ENCODE measurements at places on chromosomes 11 and 22.
A peak's percentile ranks its signal among the peaks of the same experiment; 100 is the strongest.

DNA sequence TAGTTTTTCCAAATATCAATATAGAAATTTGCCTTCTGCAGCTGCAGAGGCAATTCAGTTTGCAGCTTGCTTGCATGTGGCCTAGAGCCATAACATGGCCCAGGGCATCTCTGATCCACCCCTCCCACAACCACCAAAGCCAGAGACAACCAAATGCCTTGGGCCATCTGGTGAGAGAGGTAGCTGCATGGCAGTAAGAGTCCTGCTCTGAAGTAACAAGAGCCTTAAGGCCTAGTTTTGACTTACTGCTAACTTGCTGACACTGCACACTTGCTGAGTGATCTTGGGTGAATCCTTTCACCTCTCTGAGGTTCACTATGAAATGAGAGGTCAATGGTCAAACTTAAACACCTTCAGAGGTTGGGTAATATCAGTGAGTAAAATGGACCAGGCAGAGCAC, 4.9 kb upstream of the SPECC1L start:
- no peak for DNase-seq

DNA sequence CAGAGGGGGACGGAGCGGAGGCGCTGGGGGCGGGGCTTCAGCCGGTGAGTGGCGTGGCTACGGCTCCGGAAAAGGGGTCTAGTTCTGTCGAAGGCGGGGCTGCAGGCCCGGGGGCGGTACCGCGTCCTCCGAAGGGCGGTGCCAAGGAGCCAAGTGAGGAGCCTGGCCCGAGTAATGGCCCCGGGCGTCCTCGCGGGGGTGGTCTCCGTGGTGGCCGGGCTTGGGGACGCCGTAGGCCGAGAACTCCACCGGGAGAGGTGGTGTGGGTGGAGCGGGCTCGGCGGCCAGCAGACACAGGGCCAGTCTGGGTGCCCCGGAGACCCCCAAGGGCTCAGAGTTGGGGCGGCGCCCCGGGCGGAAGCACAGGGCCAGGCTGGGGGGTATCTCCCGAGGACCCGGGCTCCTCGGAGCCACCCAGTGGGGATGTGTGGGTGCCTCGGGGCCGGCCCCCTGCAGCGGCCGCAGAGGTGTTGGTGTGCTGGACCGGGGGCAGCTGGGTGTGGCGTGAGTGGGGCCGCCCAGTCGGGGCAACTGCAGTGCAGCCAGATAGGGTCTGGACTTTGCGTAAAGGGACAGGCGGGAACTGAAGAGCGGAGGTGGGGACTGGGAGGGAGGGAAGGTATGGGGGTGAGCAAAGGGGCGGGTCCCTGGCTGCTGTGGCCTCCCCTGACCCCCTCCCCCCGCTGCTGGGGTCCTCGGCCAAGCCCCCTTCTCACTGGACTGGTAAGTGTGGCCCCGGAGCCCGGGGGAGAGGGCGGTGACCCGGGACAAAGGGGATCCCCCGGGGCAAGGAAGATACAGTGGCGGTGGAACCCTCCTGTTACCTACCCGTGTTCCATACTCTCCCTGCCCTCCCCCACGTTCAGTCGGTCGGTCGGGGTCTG, 838 bp downstream of the FKBP2 start:
- peak; percentile 61 for DNase-seq

DNA sequence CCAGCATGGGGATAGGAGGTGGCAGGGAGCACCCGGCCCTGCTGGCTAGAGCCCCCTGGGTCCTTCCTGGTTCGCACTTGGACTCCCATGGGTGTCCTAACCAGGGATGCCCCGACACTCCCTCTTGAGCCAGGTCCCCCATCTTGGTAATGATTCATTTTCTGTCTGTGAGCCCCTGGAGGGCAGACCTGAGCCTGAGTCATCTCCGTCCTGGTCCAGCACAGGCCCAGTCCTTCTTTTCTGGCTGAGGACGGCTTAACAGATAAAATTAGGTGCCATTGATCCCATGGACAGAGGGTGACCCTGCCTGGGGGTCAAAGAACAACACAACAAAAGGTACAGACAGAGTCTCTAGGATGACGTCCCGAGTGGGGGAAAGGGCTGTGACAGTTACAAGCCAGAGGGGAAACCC, 3.5 kb downstream of the RHOD start:
- peak; percentile 51 for DNase-seq

GRCh38 chr11:84564180-84564866, 1062.8 kb downstream of the DLG2 start:
- peak; percentile 62 for DNase-seq

GRCh38 chr22:19005905-19006304, 69.8 kb upstream of the PRODH start:
- no peak for DNase-seq

GRCh38 chr11:35148163-35148837, 9.3 kb downstream of the CD44 start:
- DNase-seq = no peak

DNA sequence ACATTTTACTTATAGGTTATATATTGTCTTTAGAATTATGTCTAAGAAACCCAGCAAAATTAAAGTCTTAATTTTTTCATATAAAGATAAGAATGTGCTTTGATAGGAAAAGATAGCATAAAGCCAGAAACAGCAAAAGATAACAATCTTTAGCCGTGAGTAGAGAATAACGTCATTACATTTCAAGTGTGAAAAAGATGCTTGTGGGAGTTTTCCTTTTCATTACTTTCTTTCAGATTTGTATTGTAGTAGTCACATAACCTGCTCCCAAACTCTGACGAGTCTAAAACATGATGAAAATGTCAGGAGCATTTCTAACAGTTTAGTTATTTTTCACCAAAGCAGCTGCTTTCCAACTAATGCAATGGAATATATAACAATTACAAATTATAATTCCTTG, 31.3 kb downstream of the ARFGAP3 start:
- DNase-seq = no peak

DNA sequence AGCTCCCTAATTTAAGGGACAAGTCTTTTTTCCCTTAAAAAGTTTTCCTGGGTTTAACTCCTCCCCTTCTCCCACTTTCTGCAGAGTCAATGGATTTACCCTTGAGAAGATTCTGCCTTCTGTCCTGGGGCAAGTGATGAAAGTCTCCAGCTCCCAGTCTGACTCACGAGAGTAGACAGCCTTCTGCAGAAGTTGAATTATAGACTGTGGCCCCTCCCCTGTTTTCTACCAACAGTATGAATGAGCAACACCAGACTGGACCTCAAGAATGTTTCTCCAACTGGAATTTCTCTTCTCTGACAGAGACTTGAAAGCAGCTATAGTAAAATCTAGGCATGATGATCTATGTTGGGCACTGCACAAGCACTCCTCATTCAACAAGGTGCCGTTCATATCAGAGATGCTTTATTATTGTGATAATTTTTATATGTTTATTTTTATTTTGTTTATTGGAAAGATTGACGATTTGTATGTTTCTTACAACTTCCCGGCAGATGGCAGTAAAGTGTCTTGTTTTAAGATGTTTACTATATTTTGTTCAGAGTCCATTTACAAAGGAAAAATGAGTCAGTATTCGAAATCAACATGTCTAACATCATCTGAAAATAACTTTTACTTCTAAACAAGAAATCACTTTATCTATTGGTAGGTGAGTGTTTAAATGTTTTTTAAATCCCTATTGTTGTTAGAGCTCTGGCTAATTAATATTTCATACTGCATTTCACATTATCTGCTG, 56.6 kb downstream of the LMO2 start:
- DNase-seq = peak; percentile 80

DNA sequence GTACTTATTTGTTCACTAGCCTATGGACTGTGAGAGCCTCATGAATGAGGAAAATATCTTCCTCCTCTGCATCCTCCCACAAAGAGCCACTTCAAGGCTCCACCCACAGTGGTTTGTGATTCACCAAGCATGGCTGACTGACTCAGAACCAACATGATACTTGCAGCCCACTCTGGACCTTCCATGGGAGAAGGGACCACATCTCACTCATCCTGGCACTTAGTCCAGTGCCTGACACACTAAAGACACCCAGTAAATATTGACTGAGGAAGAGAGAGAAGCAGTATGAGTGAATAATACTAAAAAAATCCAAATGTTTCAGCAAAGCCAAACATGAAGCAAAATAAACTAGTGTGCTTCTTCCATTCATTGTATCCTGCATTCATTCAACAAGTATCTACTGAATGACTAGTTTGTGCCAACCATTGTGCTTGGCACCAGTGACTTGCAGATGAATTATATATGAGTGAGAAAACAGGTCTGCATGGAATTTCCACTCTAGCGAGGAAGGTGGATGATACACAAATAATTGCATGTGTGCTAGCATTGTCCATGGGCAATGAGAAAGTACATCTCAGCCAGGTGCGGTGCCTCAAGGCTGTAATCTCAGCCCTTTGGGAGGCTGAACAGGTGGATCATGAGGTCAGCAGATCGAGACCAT, 54.9 kb upstream of the BLID start:
- peak; percentile 74 for DNase-seq

GRCh38 chr11:117437041-117437790, 109.6 kb downstream of the CEP164 start:
- DNase-seq = no peak

DNA sequence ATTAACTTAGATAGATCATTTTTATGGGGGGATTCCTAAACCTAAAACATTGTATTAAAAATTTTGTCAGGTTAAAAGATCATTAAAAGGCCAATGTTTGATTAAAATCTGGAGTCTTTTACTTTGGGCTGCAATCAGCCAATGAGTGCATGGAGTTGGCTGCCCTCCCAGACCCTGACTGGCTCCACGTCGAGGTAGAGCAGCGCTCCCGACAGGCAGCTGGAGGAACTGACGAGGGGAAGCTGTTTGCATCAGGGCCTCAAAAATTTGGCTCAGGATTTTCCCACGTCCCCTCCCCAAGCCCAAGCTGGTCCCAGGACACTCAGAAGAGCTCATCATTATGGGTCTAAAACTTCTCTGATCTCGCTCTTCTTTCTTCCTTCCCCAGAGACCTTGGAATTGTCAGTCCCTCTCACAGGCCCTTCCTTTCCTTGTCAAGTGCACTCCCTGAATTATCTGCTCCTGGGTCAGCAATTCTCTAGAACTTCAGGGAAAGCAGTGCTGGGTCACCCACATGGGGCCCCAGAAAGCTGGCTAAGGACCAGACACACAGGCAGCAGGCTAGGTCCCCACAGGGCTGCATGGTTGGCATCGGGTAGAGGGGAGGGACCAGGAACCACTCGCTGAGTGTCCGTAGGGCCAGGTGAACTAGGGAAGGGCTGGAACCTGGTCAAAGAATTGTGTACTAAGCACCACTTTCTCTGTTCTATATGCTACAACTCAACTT, 119.6 kb upstream of the IGLL5 start:
- DNase-seq = no peak

- no peak for DNase-seq
Measured at GRCh38 chr11:114684636-114685035, 6.3 kb downstream of the NXPE2 start.

DNA sequence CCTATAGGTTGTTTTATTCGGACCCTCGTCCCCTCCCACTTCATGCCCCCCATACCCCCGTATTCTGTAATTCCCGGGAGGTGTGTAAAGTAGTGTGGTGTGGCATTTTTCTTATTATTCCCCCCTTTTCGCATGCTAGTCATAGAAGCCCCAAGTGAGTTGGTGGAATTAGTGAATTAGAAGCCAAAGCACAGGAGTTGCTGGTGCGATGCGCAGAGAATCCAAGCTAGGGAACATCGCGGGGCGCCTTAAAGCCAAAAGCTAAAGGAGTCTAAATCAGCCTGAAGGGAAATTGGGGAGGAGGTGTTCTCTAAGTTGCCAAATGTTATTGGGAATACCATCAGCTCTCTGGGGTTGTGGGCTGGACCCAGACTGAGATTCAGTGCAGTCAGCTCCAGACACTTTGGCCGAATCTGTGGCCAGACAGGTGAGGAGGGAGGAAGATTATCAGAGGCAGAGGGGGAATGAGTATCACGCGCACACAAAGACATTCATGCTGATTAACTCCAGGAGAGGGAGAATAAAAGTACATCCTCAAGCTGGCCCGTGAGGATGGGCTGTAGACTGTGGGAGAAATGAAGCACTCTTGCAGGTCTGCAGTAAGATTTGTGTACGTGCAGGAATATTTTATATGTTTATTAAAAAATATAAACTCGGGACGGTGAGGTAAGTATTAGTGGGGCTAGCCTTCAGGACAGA, 102.8 kb upstream of the HSD17B12 start:
- DNase-seq = no peak

GRCh38 chr22:21101877-21102638, 56.3 kb downstream of the LRRC74B start:
- no peak for DNase-seq

GRCh38 chr11:44564670-44565210, 723 bp upstream of the CD82 start:
- peak; percentile 91 for DNase-seq

- DNase-seq = peak; percentile 9
Measured at GRCh38 chr11:129972611-129973010, 30.0 kb downstream of the PRDM10 start.

DNA sequence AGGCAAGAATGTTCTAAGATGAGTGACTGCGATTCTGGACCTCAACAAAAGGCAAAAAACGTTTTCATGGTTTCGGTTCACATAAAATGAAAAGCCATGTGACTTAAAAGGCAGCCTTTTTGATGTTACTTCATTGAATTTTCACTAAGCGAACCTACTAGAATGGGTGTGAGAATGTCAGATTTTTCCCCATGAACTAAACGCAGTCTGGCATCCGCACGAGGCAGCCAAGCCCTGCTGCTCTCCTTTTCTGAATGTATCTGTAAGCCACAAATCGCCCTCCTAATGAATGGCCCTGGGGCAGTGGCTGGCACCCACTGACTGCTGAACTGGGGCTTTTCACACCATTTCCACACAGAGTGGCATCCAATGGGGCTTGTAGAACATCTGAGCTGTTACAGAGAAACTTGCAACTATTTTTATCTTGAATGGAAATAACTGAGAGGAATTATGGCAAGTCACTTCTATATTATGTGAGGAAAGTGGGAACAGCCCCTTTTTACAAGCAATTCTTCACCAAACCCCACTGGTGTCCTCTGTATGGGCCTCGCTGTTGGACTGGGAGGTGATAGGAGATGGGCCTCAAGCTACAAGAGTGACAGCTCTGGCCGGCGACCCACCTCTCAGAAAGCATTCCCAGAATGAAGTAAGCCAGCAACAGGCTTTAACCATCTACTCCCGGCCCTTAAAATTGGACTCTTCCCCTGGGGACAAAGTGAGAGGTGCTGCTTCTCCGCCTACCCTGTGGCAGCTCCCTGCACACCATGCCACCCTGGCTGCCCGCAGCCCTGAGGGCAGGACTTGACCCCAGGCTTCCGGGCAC, 29.4 kb downstream of the PPP2R1B start:
- peak; percentile 50 for DNase-seq

GRCh38 chr11:68048681-68049508, 10.1 kb downstream of the TCIRG1 start:
- no peak for DNase-seq

DNA sequence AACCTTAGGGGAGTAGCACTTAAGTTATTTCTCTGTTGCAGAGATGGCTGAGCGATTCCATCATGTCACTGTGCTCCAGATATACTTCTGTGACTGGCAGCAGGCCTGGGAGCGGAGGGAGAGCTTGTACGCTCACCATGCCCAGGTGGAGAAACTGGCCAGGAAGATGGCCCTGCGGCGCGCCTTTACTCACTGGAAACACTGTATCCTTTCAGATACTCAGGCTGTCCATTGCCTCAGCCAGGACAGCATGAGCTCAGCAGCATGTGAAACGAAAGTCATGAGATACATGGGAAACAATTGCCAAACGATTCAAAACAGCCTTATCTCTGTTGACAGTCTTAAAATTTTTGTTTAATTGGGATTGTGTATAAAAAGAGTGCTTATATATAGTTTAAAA, 78.9 kb downstream of the SFI1 start:
- no peak for DNase-seq

- DNase-seq = no peak
Measured at GRCh38 chr11:71421392-71421950, 26.7 kb downstream of the DHCR7 start.

Data from astrocyte of the hippocampus (primary cell).